Suppressor macrophage (primary cell): ENCODE measurements at places on chromosomes 1 and 21.
A peak's percentile ranks its signal among the peaks of the same experiment; 100 is the strongest.

GRCh38 chr1:101769520-101769919, 227.2 kb downstream of the OLFM3 start:
- peak; percentile 3 for DNase-seq

GRCh38 chr1:84141182-84142003, 2.7 kb upstream of the PRKACB start:
- DNase-seq: peak; percentile 65

- DNase-seq: no peak
Measured at GRCh38 chr1:82777240-82777639, 976.5 kb downstream of the ADGRL2 start.

DNA sequence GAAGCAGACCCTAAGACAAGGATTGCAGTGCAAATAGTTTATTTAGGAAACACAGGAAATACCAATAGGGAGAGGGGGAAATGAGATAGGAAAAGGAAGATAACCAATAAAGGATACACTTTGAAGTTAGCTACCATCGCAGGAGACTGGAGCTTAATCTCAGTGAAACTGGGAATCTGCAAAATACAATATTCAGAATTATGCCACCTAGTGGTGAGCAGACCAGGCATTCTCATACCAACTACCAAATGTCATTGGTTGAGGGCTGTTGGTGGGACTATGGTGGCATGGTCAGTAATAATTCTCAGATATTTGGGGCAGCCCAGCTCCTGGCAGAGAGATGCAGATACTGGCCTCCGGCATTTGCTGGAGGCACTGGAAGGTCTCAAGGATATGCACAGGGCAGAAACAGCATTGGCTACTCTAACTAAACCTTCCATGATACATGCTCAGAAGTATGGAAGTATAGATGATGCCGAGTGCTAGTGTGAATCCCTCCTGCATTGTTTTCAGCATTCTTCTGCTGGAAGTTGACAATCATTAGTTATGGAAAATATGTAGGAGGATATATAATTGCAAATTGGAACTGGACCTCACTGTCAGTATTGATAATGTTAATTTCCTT, 11.8 kb upstream of the ZFP69B start:
- DNase-seq: peak; percentile 50

DNA sequence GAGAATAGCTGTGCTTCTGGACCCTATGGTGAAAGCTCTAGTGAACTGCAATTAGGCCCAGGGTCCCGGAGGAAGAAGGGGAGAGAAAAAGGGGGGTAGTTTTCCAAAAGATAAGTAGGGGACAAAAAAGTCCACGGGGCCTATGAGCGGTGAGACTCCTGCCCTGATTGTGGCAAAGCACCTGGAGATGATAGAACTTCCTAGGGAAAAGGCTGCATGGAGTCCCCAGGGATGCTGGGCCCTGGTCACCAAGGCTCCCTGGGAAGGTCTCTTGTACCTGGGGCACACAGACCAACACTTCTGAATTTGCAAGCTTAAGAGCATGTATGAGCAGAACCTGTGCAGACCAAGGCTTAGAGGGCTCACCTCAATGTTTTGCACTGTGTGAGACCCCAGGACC, 5.4 kb upstream of the SHISA4 start:
- no peak for DNase-seq

DNA sequence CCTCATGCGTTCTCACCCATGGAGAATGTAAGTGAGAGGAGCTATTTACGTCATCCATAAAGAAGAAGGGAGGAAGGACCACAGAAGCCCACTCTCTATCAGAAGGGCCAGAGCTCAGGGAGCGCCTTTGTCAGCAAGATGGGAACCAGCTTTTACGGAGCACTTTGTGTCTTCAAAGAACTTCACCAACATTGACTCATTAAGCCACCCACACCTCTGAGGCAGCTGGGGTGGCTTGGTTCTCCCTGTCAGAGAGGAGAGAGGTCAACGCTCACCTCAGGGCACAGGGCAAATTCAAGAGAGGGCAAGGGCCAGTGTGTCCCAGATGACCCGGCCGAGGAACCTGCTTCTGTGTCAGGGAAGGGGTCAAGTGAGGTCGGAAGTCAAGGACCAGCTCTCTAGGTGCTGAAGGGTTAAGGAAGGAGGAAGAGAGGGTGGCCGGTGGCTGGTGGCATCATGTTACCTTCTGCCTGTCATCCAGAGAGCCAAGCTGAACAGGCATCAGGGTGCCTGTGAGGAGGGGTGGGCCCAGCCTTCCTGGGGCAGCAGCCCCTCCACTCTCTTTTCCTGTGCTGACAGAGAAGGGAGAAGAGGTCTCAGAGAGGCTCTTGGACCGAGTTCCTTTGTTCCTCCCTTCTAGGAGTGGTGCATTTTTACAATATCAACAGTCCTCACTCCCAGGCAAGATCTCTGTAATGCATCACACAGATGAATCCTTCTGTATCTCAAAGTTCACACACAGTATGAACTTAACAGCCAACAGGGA, 109.0 kb downstream of the ETS2 start:
- DNase-seq: peak; percentile 73

GRCh38 chr21:29384683-29385359, 86.1 kb downstream of the BACH1 start:
- DNase-seq: no peak

DNA sequence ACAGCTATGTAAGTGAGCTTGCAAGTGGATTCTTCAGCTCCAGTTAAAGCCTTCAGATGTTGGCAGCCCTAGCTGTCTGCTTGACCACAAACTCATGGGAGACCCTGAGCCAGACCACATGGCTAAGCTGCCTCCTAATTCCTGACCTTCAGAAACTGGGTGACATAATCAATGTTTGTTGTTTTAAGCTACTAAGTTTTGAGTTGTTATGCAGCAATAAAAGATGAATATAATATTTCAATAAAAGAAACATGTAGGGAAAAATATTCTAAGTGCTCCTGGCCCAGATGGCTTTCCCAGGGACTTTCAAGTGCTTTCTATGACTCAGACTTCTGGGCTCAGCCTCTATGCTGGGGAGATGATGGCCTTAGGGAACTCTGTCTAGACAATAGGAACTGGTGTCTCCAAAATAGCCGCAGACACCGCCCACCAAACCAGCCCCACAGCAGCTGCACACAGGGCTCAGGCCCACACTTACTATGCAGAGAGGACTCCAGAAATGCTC, 20.3 kb upstream of the AZIN2 start:
- DNase-seq: peak; percentile 76

- no peak for DNase-seq
Measured at GRCh38 chr1:31776516-31776915, 12.4 kb upstream of the ADGRB2 start.

- peak; percentile 41 for DNase-seq
Measured at GRCh38 chr1:239861985-239862384, 229.7 kb upstream of the FMN2 start.

GRCh38 chr1:206784471-206784903, 12.2 kb upstream of the IL10 start:
- DNase-seq: no peak

GRCh38 chr1:13541435-13542215, 27.8 kb upstream of the LRRC38 start:
- no peak for DNase-seq

DNA sequence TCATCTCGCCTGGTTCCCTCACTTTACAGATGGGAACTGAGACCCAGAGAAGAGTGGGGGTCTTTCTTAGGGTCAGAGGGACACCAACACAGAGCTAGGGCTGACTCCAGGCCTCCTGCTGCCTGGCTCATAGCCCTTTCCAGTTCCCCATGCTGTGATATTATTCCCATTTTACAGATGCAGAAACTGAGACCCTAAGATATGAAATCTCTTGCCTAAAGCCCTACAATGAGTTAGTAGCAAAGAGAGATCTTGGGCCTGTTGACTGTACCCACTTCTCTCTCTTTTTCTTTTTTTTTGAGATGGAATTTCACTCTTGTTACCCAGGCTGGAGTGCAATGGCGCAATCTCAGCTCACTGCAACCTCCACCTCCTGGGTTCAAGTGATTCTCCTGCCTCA, 49.9 kb downstream of the SLC9A1 start:
- no peak for DNase-seq

DNA sequence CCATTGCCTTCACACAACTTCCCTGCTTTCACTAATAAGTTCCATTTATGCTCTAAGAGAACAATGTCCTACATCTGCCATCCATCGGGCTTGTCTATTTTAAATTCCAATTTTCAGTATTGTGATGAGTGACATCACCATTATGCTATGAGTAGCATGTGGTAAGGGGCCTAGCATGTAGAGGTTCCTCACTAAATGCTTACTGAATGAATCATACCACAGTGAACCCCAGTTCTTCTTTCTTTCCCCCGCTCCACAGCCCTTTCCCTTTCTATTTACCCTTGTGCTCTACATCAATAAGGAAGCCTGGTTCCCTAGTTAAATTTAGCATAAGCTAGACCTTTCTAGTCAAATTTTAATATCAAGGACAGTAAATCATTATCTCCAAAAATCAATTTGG, 195.0 kb upstream of the RGS18 start:
- DNase-seq: peak; percentile 13

- DNase-seq: no peak
Measured at GRCh38 chr1:168164771-168165170, 14.0 kb upstream of the TIPRL start.

DNA sequence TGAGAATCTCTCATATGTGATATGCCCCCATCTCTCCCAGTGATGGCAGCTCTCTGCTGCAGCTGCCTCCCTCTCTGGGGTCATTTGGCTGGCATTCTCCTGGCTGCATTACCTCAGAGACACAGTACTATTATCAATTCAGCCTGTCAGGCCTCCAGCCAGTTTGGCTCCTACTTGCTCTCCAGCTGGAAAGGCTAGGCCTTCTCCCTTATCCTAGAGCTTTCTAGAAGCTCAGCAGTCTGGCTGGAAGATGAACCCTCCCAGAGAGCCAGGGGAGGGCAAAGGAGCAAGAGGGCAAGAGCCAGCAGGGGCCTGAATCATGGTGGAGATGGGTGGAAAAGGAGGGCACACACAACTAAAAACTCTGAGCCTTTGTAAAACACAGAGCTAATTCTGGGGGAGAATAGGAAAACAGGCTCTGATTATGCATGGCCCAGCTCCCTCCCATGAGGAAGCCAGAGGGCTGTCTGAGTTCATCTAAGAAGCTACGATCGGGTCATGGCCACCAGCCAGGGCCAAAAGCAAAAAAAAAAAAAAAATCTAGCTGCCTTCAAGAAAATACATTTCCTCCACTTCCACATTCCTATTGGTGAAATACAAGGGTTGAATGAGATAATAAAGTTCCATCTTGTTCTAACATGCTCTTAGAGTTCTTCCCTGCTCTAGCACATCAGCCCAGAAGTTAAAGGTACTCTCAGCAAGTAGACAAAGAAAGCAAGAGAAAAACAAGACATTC, 8.8 kb downstream of the LAMB3 start:
- DNase-seq: peak; percentile 78

DNA sequence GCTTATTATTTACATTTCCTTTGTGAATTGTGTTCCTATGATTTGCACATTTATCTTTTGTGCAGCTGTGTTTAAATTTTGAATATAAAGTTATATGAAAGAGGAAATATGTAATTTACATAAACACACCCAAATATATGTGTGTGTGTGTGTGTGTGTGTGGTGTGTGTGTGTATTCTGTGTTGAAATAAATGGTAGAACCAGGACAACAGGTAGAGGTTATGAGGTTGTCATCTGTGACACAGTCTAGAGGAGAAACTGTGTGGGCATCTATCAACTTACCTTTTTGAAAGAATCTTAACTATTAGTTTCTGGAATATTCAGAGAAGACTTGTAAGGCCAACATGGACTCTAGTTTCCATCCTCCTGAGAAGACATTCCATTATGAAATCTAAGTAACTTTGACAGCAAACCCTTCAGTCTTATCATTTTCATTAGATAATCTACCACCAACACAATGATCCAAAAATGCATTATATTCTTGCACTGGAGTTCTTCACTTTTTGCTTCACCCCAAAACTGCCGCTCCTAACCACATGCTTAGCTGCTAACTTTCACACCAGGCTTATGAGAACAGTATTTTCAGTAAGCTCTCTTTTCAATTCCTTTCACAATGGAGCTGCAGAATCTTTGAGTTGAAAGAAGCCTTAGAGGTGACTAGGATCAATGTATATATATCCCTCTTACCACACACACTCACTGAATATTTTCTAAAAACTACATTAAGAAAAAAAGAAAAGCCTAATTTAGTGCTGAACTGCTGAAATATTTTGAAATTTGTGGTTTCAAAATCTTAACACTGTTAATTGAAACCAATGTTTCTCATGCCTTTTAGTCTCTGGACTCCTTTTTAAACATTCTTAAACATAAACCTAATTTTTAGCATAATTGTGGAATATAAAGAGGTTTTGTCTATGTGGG, 21.8 kb downstream of the PTPRC start:
- no peak for DNase-seq

DNA sequence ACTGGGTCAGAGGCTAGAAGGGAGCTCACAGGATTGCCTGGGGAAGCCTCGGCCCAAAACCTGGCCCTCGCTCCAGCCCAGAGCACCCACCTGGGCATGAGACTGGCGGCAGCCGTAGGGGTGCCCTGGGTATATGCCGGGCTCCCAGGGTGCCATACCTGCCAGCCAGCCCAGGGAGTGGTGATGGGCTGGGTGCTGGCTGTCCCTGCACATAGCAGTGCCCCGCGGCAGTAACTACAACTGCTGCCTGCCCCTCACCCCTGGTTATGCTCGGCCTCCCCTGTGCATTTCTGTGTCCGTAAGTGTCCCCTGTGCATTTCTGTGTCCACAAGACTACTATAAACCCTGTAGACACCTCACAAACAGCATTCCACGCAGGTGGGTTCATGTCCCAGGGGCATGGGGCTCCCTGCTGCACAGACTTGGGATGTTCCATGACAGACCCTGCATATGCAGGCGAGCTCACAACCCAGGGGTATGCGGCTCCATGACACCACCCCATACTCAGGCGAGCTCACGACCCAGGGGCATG, 5.8 kb upstream of the SPATC1L start:
- no peak for DNase-seq

- DNase-seq: peak; percentile 48
Measured at GRCh38 chr1:64744492-64745180, at the start of gene RAVER2. RAVER2 (plus strand) TSS chr1:64745075; CDS start chr1:64745173, 98 bp downstream.

DNA sequence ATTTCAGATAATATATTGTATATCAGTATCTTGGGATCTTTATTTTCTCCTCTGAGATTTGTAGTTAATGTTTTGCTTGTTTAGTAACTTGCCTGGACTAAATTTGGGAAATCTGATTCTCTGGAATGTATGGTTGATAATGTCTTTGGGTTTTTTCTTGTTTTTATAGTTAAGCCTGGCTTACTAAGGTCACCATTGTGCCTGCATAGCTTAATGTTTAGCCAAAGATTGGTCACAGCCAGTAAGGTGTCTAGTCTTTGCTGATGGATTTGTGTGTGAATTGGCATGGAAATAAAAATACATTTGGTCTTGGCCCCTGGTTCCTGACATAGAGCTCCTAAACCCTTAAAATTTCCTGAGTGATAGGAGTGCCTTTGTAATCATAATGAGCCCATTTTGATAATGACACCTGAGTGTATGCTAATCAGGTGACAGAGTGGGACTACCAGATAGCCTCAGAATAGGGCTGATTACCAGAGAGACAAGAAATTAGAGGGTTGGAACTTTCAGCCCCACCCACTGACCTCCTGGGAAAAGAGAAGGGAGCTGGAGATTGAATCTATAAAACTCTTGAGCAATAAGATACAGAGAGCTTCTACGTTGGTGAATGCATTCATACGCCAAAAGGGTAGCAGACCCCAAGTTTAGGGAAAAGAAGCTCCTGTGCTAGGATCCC, 47.9 kb upstream of the NUF2 start:
- no peak for DNase-seq
